ENCODE measurements at places on chromosomes 7 and 10.

DNA sequence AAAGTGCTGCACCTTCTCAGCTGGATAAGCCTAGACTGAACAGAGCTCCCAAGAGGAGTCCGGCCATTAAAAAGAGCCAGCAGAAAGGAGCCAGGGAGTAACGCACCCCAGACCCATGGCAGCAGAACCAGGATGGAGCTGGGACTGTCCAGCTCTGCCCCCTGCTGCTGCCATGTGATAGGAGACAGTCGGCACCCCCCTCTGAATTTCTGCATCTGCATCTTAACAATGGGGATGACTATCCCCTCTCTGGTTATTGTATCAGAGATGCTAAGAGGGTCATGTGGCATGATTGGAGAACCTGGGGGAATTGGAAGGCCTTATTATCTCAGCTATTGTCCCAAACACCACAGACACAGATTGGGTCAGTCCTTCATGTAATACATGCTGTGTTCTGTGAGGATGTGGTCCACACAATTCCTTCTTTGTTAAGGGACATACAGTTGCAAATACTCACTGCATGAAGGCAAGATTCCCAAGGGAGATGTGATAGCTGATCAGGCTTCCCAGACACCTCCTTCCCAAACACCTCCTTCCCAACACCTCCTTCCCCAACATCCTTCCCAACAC is 29.3 kb downstream of the PLEKHS1 start:
- no peak for DNase-seq

DNA sequence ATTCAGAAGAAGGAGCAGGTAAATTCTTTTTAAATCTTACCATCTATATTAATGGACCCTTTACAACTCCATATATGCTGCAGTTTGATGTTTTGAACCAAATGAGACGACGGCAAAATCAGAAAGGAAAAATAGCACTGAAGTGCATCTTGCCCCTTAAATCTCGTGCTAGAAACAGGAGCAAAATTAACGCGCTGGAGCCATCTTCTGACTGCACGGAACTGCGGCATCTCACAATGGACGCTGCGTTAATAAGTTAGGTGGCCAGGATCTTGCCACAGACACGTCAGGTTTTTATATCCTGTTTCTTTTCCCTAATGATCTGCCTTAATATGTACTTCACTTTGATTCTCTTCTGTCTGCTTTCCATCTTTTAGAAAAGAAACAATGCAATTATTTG is 354.5 kb downstream of the TFEC start:
- DNase-seq = no peak

DNA sequence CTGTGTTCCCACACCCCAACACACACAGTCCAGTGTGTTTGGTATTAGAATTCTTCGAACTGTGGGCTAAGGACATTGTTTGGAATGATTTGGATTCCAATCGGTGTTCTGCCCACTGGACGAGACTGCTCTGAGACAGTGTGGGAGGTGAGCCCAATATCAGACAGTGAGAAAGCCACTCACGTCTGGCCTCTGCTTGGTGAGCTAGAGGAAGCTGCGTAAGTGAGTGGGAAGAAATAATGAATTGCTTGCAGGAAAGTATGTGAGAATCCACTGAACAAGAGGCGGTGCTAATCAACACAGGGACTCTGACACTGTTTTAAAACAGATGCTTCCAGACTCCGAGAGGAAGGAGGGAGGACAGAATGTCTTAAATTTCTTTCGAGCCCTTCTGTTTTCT is 675.0 kb upstream of the ANKRD30A start:
- DNase-seq = no peak

DNA sequence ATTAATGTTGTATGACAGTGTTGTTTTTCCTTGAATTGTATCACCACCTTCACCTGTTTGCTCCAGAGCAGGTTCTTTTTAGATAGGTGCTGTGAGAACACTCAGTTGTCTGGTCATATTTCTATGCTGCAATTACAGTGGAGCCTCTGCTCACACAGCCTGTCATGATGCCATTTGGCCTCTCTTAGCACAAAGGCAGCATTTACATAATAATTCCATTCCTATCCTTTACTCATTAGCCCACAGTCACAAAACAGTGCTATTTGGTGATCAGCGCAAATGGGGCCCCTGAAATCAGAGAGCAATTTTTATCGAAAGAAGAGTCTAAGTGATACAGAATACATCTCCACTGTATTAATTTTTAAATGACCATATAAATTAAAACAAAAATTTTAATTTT is 13.8 kb upstream of the DGKI start:
- DNase-seq = no peak

GRCh38 chr10:132856869-132857524 is 71.0 kb upstream of the NKX6-2 start:
- DNase-seq = no peak

DNA sequence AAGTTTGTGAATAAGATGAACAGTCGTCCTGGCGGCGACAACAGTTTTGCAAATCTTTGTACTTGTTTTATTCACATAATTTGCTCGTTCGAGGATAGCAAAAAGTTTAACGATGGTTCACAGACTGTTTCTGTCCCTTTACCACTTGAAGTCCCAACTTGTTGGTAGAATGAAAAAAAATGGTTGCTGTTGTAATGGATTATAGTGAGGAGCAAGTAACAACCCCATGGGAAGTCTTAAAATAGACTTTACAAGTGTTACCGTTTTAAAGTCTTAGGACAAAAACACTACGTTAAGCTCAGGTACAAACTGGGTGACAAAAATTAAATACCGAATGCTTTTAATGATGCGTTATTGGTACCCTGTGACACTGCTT is 589 bp downstream of the LSM8 start:
- DNase-seq = no peak

DNA sequence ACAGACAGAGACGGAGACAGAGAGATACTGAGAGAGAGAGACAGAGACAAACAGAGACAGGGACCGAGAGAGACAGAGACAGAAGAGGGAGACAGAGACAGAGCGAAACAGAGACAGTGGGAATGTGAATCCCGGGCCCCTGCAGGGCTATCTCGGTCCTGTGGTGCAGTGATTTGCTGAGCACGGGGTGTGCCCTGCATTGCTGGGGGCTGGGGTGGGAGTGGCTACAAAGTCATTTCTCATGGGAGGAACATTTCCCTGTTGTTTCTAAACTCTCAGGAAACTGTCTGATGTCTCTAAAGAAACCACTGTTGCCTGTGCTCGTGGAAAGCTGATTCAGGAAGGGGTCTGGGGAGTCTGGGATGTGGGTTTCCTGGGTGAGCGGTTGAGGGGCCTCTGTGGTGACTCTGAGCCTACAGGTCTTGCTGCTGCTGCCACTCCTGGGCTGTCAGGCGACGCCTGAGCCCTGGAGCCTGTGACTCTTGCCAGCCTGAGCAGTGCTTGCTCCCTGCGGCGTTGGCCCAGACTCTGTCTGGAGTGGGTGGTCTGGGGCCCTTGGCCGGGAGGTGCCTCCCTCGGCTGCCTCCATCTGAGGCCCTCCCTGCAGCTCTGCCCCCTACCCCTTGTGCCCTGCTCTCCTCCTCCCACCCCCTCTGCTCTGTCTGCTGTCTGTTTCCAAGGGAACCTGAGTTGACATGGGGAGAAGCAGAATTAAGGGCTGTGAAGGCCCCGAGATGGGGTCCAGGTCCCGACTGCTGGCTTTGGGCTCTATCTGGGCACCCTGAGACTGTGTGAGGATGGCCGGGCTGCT is 292.0 kb downstream of the WDR37 start:
- DNase-seq = no peak

- DNase-seq = no peak
Observed at GRCh38 chr7:115019882-115020605, 98.2 kb downstream of the MDFIC start.

DNA sequence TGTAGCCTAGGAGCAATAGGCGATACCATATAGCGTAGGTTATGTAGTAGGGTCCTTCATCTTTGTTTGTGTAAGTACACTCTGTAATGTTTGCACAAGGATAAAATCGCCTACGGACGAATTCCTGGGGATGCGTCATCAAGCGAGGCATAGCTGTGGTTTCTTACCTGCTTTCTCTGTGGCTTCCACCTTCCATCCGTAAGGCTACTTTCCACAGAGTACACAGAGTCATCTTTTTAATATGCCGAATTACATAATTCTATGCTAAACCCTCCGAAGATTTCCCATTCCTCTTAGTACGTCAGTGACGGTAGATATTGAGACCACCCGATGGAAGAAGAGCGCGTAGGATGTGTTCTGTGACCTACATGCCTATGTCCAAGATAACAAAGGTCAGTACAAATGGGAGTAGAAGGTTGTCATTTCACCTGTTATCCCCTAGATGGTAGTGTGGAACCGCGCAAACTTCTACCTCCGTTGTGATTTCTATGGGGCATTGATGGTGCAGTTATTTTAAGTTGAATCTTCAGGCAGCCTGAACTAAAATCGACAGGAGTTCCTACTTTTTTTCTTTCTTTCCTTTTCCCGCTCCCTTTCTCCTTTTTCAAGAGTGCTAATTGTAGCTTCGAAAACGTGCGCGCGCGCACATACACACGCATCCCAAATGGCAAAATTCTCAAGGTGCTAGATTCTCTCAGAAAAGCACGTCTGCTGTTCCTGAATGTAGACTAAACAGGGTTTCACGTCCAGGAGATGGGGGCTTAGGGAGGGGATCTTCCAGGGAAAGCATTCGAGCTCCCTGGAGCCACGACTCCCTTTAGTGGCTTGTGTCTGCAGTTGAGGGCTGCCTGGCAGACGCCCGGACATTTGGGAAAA is 111.7 kb upstream of the MBL2 start:
- DNase-seq = no peak

DNA sequence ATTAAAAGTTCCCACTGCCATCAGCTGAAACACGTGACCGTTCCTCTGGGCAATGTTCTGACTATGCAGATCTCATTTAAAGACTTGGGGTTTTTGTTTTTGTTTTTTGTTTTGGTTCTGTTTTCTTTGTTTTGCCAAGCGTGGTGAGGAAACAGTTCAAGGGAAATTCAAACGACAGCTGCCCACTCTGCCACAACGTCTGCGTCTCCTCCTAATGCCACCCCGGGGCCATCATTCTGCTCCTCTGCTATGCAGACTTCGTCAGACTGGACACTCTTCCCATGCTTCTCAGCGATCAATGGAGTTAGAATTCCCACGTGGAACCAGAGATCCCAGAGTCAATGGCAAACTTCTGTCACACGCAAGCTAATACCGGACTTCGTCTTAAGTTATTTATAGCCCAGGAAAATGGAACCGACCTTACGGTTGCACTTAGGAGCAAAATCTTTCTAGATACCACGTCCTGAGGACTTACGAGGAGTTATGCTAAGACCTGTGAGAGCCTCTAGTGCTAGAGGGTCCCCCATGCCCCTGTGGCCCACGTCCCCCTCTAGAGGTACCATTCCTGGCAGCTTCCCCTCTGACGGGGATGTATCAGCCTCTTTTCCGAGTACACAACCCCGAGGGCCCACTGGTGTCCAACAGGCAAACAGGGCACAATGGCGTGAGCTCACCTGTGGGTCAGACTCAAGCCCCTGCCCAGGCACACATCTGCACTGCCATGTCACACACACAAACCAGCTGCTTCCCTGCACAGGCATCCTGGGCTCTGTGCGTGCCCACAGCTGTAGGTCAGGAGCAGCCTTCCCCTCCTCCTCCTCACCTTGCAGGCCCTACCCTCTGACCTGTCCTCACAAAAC is 24.4 kb downstream of the EBF3 start:
- DNase-seq = no peak

GRCh38 chr10:26860102-26860442 is 686 bp downstream of the ABI1 start:
- peak; percentile 48 for DNase-seq

- no peak for DNase-seq
Observed at GRCh38 chr10:95793401-95794045, 37.6 kb downstream of the ENTPD1 start.

DNA sequence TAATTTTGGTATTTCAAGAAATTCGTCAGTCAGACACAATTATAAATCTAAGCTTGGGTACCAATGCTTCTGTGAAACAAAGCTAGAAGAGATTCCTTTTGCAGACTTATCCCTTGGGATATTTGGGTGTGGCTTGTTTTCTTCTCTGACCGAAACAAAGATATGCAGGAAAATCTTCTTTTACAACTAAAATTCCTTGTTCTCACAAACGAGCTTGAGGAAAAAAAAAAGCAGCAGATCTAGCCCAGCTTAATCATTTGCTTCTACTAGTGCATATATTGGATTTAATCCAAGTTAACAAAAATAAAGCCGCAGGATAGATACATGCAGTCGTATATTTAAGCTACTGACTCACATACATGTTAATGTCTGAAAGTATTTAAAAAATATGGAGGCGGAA is 104.2 kb downstream of the PRTFDC1 start:
- DNase-seq = no peak

DNA sequence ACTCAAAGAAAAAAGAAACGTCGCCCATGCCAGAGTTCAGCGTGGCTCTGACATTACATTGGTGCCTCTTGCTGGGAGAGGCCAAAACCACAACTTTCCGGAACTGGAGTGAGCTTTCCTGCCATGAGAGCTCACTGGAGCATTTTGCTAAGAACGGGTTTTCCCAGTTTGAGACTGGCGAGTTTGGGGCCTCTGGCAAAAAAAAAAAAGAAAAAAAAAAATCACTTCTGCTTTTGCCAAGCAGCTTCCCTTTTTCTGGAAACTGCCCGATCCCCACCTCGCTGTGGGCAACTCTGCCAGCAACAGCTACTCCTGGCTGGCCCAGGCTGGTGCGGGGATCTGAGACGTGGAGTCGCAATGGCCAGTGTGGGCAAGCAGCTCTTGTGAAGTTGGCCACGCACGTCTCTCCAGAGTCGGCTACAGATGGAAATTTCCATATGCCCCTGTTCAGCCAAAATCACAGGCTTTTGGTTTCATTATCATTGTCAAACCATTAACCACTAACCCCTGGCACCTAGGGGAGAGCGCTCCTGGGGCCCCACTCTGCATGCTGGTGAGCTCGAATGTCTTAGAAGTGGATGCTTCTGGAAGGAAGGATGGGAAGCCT is 25.7 kb downstream of the PRKAG2 start:
- DNase-seq = no peak

DNA sequence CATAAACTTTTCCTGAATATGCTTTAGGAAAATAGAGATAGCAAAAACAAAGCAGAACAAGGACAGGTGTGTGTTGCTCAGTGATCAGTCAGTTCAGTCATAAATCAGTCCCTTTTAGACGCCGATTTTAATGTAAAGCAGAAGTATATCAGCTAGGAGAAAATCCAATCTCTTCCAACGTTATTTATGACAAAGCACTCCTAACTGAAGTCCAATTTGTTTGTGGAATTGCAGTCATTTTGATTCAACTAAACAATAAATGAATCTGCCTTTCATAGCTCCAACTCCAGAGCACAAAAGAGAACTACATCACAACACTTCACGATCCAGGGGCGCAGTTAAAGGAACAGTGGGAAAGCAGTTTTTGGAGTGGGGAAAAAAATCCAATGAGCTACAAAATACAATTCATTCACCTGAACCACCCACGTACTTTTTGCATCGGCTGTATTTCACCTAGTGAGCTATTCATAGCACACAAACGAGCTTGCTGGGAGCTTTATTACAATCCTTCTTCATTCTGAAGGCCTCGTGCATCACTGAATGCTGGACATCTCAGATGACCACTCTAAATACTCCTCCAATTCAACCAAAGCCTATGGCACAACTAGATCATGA is 151.3 kb downstream of the LRRN3 start:
- DNase-seq = no peak

- DNase-seq = peak; percentile 57
Observed at GRCh38 chr7:786472-787255, 45.6 kb upstream of the SUN1 start.
